Naive thymus-derived CD8-positive, alpha-beta T cell (primary cell): ENCODE measurements at places on chromosomes 5 and 9.

- DNase-seq = no peak
- no peaks in the 10 kb centered on the region for H3K27me3 ChIP-seq
- peaks cover 15% of the 10 kb centered on the region for H3K36me3 ChIP-seq
- H3K27ac ChIP-seq = peak overlapping the region; percentile 49
These were observed 2.6 kb upstream of the PSIP1 start for GRCh38 chr9:15513335-15513734.

- no peaks in the 10 kb centered on the region for H3K36me3 ChIP-seq
- DNase-seq = no peak
- H3K4me1 ChIP-seq = peaks cover 19% of the 10 kb centered on the region
- no peak overlapping the region for H3K4me3 ChIP-seq
- peaks cover 4% of the 10 kb centered on the region for H3K27me3 ChIP-seq
These were observed 198.7 kb downstream of the TARS1 start for GRCh38 chr5:33639474-33639873.

DNA sequence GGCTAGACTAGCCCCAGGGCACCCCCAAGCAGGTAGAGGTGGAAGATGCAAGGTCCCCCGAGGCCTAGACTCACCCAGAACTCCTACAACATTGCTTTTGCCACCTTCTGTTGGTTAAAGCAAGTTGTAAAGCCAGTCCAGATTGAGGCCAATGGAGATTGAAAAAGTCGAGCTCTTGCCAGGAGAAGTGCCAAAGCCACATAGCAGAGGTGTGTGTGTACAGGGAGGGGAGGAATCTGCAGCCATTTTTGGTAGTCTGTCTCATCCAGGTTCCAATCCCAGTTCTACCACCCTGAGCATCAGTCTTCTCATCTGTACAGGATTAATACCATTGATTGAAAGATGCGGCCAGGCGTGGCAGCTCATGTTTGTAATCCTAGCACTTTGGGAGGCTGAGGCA is 12.3 kb upstream of the URM1 start:
- H3K36me3 ChIP-seq = peaks cover 12% of the 10 kb centered on the region
- no peaks in the 10 kb centered on the region for H3K27me3 ChIP-seq
- no peak for DNase-seq
- peak overlapping the region; percentile 74 for H3K27ac ChIP-seq
- H3K4me1 ChIP-seq = no peaks in the 10 kb centered on the region

GRCh38 chr5:76983468-76983867 is 30.6 kb downstream of the CRHBP start:
- no peaks in the 10 kb centered on the region for H3K27me3 ChIP-seq
- H3K27ac ChIP-seq = no peak overlapping the region
- no peak for DNase-seq
- H3K4me3 ChIP-seq = no peak overlapping the region
- H3K4me1 ChIP-seq = no peaks in the 10 kb centered on the region
- H3K36me3 ChIP-seq = no peaks in the 10 kb centered on the region

DNA sequence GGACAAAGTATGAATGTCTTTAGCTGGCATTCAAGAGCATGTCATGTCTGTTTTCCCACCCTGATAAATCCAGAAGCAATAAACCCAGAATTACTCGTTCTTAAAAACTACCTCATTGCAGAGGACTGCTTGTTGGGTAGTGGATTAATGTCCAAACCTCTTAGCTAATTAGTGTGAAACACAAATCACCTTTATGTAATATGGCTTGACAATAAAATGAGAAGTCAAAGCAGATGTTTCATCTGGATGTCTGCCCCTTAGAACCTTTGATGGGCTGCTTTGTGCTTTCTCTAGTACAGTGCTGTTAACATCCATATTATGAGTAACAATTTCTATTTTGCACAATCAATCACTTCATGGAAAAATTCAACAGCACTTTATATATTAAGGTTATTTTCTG is 149.1 kb upstream of the TUT7 start:
- H3K4me3 ChIP-seq = no peak overlapping the region
- peaks cover 18% of the 10 kb centered on the region for H3K27me3 ChIP-seq
- DNase-seq = no peak
- H3K4me1 ChIP-seq = no peaks in the 10 kb centered on the region
- no peaks in the 10 kb centered on the region for H3K36me3 ChIP-seq

DNA sequence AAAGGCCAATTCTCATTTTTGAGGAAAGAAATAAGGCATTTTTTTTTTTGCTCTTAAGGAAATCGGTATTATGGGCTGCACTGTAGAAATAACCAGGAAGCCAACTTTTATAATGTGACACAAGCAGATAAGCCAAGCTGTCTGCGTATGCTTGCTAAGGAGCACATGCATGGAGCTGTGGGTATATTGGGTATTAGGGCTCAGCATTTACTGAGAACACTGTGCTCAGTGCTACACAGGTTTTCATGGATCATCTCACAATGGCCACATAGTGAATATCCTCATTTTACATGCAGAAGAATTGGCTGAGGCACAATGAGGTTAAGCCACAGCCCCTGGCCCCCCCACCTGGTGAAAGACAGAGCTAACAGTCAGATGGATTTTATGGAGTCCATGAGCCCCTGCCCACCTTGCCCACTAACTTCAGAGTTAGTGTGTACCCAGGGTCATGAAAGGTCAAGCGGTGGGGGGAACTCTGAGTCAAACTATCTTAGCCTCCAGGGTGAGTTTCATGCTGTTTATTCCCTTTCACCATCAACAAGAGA is 204.8 kb downstream of the SPATA31A6 start:
- H3K27me3 ChIP-seq = no peaks in the 10 kb centered on the region
- no peak overlapping the region for H3K27ac ChIP-seq
- no peaks in the 10 kb centered on the region for H3K4me1 ChIP-seq

GRCh38 chr9:97474372-97474925 is 27.0 kb upstream of the TMOD1 start:
- H3K4me3 ChIP-seq = no peak overlapping the region
- H3K36me3 ChIP-seq = peaks cover 23% of the 10 kb centered on the region
- H3K4me1 ChIP-seq = no peaks in the 10 kb centered on the region
- no peaks in the 10 kb centered on the region for H3K27me3 ChIP-seq
- no peak for DNase-seq

- H3K4me3 ChIP-seq = no peak overlapping the region
- H3K27me3 ChIP-seq = peaks cover 1% of the 10 kb centered on the region
- no peaks in the 10 kb centered on the region for H3K4me1 ChIP-seq
- H3K27ac ChIP-seq = no peak overlapping the region
- no peaks in the 10 kb centered on the region for H3K36me3 ChIP-seq
- no peak for DNase-seq
These were observed 71.5 kb upstream of the GPBP1 start for GRCh38 chr5:57102189-57102904.

DNA sequence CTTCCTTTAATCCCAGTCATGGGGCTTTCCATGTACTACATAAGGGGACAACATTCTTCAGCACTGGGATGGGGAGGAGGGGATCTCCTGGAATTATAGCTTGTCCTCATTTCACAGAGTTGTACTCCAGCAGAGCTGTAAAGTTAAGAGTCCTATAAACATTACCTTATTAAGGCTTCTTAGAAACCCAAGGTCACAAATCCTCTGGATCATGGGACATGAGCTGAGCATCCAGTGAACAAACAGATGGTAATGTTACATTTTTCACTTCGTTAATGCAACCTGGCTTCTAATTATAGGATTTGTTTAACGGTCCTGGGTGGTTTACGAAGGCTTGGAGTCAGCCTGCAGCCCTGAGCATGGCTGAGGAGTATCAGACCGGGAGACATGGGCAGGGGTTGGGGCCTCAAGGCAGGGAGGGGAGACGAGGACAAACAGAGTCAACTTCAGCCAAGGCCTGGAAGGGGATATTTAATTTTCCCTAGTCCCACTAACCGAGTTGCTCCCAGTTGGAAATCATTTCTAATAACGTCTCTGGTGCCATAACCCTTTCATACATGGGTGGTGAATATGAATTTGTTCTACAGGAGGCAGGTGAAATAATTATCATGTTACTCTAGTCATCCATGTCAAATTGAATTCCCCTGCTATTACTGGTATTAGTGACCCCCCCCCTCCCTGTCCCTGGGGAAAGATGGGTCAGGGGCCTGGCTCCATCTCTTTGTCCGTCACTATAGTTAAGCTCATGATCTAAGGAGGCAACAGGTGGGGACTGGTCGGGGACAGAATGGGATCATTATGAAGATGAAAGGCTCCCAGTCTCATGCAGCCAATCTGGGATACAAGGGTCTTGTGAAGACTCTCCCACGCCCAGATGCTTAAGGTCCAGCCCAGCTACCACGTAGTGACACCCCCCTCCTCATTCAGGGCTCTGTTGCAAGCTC is 10.7 kb upstream of the IL17B start:
- H3K36me3 ChIP-seq = no peaks in the 10 kb centered on the region
- H3K4me1 ChIP-seq = peaks cover 7% of the 10 kb centered on the region
- no peaks in the 10 kb centered on the region for H3K27me3 ChIP-seq
- no peak for DNase-seq
- no peak overlapping the region for H3K4me3 ChIP-seq
- no peak overlapping the region for H3K27ac ChIP-seq

- no peaks in the 10 kb centered on the region for H3K4me1 ChIP-seq
- no peak for DNase-seq
- no peaks in the 10 kb centered on the region for H3K27me3 ChIP-seq
- H3K27ac ChIP-seq = no peak overlapping the region
- no peaks in the 10 kb centered on the region for H3K36me3 ChIP-seq
- H3K4me3 ChIP-seq = no peak overlapping the region
These were observed 28.8 kb upstream of the TJP2 start for GRCh38 chr9:69145144-69145715.

GRCh38 chr9:77085416-77085815 is 66.0 kb downstream of the FOXB2 start:
- no peaks in the 10 kb centered on the region for H3K36me3 ChIP-seq
- peaks cover 3% of the 10 kb centered on the region for H3K27me3 ChIP-seq
- no peaks in the 10 kb centered on the region for H3K4me1 ChIP-seq
- no peak overlapping the region for H3K4me3 ChIP-seq
- DNase-seq = no peak
- H3K27ac ChIP-seq = no peak overlapping the region

GRCh38 chr5:56766926-56767325 is 48.4 kb upstream of the MAP3K1 start:
- no peak overlapping the region for H3K27ac ChIP-seq
- no peaks in the 10 kb centered on the region for H3K36me3 ChIP-seq
- H3K4me3 ChIP-seq = no peak overlapping the region
- no peaks in the 10 kb centered on the region for H3K27me3 ChIP-seq
- no peaks in the 10 kb centered on the region for H3K4me1 ChIP-seq

DNA sequence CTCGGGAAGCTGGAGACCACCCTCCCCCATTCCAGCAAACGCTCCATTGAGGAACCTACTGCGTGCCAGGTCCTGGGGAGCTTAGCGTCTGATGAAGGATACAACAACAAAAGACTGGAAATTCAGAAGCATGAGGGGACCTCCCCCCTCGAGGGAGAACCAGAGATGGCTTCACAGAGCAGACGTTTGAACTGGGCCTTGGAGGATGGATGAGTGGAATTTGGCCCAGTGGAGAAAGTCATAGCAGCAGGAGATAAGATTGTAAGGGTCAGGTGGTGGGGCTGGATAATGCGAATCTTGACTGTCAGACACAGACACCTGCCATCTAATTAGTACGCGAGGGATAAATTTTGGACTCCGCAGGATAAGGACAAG is 1.2 kb upstream of the SLC25A51 start:
- no peak overlapping the region for H3K4me3 ChIP-seq
- peaks cover 12% of the 10 kb centered on the region for H3K4me1 ChIP-seq
- no peak for DNase-seq
- peaks cover 3% of the 10 kb centered on the region for H3K27me3 ChIP-seq
- H3K27ac ChIP-seq = peak overlapping the region; percentile 96
- peaks cover 4% of the 10 kb centered on the region for H3K36me3 ChIP-seq

- peak overlapping the region; percentile 85 for H3K4me3 ChIP-seq
- H3K4me1 ChIP-seq = peaks cover 52% of the 10 kb centered on the region
- peak overlapping the region; percentile 92 for H3K27ac ChIP-seq
- H3K36me3 ChIP-seq = peaks cover 18% of the 10 kb centered on the region
- DNase-seq = peak; percentile 34
- no peaks in the 10 kb centered on the region for H3K27me3 ChIP-seq
These were observed 483 bp downstream of the G3BP1 start for GRCh38 chr5:151772029-151772845.

- H3K36me3 ChIP-seq = peaks cover 46% of the 10 kb centered on the region
- no peaks in the 10 kb centered on the region for H3K4me1 ChIP-seq
These were observed 142.1 kb upstream of the DHFR start for GRCh38 chr5:80796846-80797245.

- H3K4me3 ChIP-seq = no peak overlapping the region
- no peaks in the 10 kb centered on the region for H3K27me3 ChIP-seq
- H3K27ac ChIP-seq = no peak overlapping the region
- no peak for DNase-seq
These were observed 417.9 kb downstream of the SLCO4C1 start for GRCh38 chr5:101878190-101878589.

DNA sequence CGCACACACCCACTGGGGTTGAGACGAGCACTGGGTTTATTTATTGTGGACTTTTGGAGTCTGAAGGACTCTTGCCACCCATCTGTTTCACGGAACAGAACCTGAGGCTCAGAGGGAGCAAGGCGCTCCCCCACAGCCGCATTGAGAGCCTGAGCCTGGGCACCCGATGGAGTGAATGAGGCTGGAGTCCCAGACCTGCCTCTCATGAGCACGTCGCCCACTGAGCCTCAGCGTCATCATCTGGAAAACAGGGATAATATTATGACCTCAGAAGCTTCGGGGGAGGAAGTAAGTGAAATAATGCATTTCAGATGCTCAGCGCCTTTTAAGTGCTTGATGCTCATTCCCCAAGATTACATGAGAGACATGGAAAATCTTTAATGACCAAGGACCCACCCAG is 5.5 kb downstream of the NEK6 start:
- no peak for DNase-seq
- H3K27ac ChIP-seq = no peak overlapping the region
- no peak overlapping the region for H3K4me3 ChIP-seq
- peaks cover 9% of the 10 kb centered on the region for H3K4me1 ChIP-seq
- H3K36me3 ChIP-seq = no peaks in the 10 kb centered on the region

DNA sequence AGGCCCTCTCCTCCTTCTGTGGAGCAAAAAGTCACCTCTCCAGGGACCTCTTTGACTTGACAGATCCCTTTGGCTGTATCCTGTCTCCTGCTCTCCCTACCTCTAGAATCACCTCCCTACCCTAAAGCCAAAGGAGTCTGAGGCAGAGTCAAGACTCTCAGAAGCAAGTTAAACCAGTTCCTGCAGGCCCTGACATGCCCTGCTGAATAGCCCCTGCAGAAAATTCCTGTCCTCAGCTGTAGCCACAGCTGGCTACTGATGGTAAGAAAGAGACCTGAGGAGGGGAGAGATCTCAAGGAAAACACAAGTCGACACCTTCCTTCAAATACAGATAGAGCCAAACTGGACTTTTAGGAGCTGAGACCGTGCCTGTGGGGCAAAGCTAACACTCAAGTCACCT is 23.7 kb upstream of the UBAP2 start:
- H3K4me1 ChIP-seq = no peaks in the 10 kb centered on the region
- DNase-seq = no peak
- H3K4me3 ChIP-seq = no peak overlapping the region
- H3K27me3 ChIP-seq = no peaks in the 10 kb centered on the region
- H3K36me3 ChIP-seq = no peaks in the 10 kb centered on the region

DNA sequence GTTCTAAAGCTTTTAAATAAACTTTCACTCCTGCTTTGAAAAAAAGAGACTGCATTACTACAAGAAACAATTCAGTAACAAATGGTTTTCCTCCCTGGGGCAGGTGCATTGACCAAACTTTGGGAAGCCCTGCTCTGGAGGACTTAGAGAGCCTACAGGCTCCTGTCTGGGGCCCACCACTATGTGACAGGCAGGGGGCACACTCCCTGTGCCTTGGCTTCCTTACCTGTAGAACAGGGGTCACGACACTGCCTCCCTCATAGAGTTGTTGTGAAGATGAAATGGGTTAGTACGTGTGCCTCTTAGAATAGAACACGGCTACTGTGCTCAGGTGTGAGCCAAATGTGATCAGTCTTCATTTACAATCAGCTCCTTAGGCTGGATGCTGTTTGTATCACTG is 130.1 kb downstream of the GPBP1 start:
- no peak overlapping the region for H3K4me3 ChIP-seq
- H3K4me1 ChIP-seq = peaks cover 2% of the 10 kb centered on the region
- no peaks in the 10 kb centered on the region for H3K36me3 ChIP-seq
- no peak overlapping the region for H3K27ac ChIP-seq
